ENCODE measurements at places on chromosomes 6 and 20.

GRCh38 chr20:37421988-37422387, 76.0 kb downstream of the SRC start:
- no peak for DNase-seq

DNA sequence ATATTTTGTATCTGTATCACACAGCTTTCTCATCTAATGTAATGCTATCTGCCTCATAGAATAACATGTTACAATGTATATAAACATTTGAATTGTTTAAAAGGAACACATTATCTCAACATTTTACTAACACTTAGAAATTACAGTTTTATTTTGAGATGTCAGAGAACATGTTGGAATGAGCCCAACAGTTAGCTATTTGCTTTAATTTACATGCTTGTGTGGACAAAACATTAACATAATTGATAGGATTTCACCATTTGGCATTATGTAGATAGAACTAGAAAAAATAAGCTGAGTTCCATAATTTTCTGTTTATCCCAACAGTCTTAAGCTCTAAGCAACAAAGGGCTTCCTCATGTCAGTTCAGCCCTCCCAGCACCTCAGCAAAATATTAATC, 330.9 kb downstream of the LMBRD1 start:
- no peak for DNase-seq

DNA sequence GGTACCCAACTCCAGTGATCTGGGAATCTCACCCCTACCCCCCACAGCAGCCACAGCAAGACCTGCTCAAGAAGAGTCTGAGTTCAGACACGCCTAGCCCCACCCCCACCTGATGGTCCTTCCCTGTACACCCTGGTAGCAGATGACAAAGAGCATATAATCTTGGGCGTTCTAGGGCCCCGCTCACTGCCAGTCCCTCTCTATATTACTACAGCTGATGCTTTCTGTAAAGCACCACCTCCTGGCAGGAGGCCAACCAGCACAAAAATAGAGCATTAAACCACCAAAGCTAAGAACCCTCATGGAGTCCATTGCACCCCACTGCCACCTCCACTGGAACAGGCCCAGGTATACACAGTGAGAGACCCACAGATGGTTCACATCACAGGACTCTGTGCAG, 42.3 kb upstream of the FAM210B start:
- no peak for DNase-seq

GRCh38 chr6:107815846-107816245, 8.3 kb downstream of the SCML4 start:
- DNase-seq, result no peak

GRCh38 chr6:1946583-1946982, 298.8 kb downstream of the GMDS start:
- DNase-seq, result no peak

- DNase-seq, result no peak
Measured at GRCh38 chr6:100761841-100762240, 119.3 kb downstream of the ASCC3 start.

- no peak for DNase-seq
Measured at GRCh38 chr6:431986-432385, 40.4 kb downstream of the IRF4 start.

DNA sequence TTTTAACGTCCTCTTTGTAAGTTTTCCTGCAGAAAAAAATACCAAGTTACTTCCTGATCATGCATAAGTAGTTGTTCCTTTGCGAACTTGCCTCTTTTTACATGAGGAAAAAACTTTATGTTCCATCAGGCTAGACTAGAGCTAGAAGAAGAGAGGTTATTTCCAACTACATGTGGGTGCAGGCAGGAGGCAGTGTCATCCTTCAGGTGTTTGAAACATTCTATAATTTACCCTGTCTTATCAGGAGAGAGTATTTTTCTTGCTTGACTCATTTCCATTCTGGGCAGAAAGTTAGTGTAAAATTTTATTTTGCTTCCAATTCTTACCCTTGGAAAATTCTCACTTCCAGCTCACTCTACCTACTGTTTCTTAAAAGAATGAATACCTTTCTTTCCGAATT, 28.5 kb upstream of the EPHA7 start:
- DNase-seq, result no peak

DNA sequence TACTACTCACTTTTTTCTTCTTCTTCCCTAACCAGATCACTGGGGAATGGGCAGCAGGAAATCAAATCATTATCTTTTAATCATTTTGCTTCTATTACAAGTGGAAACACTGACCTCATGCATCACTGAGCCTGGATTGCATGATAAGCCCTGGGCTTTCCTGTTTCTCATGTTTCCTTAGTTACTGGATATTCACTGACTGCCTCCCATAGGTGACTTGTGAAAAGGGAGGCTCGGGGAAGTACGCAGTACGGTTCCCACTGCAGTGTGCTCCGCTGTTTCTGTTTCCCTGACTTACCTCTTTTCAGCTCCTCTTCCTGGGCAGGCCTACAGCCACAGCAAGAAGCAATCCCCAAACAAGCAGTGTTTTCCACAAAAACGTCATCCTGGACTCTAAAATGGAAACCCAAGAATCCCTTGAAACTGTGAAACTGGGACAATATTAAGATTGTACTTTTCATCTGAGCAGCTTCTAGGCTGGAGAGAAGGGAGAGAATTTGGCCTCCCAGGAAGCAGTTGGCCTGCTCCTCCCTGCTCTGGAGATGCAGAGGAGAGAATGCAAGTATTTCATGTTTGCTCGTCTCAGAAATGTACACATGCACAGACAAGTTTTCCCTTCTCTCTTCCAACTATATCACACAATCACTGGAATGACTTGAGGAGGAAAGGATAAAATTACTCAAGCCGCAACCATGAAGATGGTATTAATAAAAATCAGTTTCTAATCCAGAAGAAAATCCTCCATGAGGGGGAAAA, 13.1 kb downstream of the BTNL2 start:
- no peak for DNase-seq

DNA sequence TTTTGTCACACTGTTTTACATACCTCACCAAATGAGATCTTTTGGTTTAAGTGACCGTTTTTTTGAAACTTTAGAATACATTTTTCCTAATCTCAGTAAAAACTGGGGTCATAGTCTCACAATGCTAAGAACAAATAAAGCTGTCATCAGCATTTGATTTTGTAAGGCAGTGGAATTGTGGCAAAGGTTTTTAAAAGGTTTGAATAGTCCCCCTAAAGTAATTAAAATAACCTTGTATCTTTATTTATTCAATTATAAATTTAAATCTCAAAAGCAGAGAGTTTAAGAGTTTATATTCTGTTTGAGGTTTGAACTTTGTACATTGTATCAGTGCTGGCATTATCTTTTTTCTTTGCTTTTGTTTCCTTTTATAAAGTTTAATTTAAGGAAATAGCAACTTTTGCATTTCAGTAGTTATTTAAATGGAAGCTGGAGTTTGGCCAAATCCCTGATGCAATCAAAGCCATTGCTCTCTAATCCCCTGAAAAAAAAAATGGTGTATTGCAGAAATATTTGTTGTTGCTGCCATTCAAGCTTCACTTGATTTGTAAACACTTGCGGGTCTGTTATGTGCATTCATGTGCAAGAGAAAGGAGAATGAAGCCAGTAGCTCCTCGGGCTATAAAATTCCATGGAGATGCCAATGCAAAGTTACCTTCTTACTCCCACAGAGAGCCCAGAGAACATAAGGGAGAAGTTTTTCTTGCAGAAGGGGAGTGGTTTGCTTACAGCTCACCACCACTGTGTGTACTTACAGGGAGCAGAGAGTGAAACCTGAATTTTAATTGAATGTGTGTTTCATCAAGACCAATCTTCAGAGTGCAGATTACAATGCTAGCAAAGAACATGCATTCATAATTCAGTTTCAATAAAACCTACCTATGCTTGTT, 391.8 kb downstream of the ARHGAP18 start:
- DNase-seq, result no peak

DNA sequence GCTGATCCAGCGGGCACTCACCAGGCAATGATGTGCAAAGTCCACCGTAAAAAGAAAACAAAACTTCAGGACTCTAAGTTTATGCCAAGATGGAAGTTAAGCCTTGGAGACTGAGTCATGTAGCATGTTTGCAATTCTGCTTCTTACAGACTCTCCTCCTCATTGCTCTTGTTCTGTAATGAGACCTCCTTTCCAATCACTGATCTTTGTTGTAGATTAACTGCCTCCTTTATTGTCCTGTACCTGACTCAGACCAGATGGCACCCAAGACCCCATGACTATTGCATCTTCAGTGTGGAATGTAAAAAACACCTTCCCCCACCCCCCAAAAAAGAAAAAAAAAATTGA, 11.2 kb downstream of the NEU1 start:
- DNase-seq, result no peak

DNA sequence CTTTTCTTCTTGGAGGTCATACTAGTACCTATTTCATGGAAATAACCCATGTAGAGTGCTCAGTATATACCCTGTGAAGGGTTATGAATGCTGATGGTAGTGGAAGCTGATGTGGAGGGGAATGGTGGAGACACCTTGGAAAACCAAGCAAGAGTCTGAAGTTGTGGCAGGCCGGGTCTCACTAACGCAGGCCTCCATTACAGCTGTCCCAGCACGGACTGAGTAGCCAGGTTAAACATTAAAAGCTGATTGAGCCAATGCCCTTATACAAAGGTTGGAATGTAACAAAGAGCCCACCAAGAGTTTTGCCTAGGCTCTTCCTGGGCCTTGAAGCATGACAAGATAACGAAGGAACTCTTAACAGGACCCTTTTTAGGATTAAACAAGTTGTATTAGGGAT, 2.1 kb upstream of the PCMTD2 start:
- DNase-seq, result no peak

GRCh38 chr20:32224463-32224862, 16.8 kb downstream of the POFUT1 start:
- DNase-seq, result no peak

- no peak for DNase-seq
Measured at GRCh38 chr20:61611401-61612180, 359.5 kb downstream of the CDH4 start.

DNA sequence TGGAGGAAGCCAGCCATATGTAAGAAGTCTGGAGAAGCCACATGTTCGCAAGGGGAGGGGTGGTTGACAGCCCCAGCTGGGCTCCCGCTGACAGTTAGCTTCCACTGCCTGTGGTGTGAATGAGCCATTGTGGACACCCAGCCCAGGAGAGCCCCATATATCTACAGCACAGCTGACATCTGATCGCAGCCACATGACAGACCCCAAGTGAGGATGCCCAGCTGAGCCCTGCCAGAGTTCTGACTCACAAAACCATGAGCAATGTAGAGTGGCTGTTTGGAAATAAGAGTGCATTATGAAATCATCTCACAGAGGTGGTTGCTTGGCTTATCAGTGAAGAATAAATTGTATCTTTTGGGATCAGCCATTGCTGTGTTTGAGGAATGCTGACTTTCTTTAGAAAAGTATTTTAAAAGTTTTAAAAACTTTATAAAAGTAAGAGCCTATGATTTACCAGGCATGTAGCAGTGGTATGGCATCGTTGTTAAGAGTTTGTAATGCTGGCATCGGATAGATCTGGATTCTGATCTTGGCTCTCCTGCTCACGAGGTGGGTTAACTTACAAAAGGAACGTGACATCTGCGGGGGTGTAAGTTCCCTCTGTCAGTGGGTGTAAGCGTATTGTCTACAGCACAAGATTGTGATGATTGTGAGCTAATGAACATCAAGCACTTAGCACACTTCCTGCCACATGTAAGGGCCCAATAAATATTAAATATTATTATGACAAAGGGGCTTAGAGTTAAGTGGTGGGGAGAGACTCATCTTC, 24.1 kb downstream of the CFAP61 start:
- DNase-seq, result no peak

Data from activated naive CD4-positive, alpha-beta T cell (primary cell).